ENCODE measurements at places on chromosomes 7 and 10.

GRCh38 chr7:136045992-136046391, 68.8 kb upstream of the MTPN start:
- peak; percentile 82 for DNase-seq

GRCh38 chr7:82263920-82264782, 179.4 kb downstream of the CACNA2D1 start:
- DNase-seq: no peak

GRCh38 chr10:102868911-102869257, 386 bp upstream of the AS3MT start:
- no peak for DNase-seq

- DNase-seq: no peak
Observed at GRCh38 chr10:43969506-43969905, 320.8 kb upstream of the ZNF32 start.

GRCh38 chr7:131312838-131313237, 14.8 kb upstream of the MKLN1 start:
- DNase-seq: no peak

DNA sequence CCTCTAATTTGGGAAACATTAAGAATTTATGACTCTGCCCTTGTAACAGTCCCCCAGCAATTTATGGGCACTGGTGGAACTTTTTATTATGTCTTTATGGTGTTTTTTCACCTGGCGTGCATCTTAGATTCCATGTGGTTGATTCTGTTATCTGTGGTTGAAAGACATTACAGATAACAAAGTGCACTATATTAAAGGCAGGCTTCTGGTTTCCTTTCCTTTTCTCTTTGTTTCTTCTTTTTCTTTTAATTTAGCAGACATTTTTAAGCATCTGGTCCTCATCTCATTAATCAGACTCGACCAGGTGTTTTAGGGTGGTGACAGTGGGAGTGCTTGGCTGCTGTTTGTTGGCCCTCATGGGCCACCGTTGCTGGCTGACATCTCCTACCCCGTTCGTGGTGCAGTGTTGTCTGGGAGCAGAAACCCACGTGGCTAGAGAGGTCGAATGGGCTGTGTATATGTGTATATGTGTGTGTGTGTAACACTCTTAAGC, 77.4 kb downstream of the LRMDA start:
- no peak for DNase-seq

DNA sequence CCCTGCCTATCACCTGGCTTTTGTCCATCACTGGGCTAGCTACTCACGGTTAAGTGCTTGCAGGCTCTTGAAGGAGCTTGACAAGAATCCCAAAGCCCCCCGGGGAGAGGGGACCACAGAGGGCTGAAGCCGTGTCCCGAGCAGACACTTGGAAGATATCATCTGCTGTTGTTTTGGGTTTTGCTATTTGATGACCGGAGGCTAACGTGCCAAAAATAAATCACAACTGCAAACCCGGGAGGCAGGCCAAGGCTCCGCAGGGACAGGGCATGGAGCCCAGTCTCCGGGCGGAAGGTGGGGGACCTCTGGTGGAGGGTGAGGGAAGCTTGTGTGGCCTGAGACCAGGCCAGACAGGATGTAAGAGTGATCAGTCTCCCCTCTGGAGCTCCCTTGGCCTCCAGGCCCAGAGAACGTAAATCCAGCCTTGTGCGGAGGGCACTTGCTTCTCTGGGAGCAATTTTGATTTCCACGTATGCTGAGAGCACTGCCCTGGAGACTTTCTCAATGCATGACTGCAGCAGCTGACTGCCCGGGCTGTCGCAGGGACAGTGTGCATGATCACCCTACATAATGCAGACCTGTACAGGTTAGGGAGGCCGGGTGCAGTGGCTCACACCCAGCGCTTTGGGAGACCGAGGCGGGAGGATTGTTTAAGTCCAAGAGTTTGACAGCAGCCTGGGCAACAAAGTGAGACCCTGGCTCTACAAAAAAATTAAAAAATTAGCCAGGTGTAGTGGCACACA, at the start of gene PHKG1:
TSS of gene PHKG1 (minus strand) at position 164 of the 743 bp plus-strand sequence. CDS start 4,011 bp downstream, outside the sequence.
- peak; percentile 79 for DNase-seq

GRCh38 chr7:26372249-26372648, 80.6 kb downstream of the SNX10 start:
- DNase-seq: no peak

GRCh38 chr7:154380771-154381170, 328.6 kb downstream of the DPP6 start:
- no peak for DNase-seq

DNA sequence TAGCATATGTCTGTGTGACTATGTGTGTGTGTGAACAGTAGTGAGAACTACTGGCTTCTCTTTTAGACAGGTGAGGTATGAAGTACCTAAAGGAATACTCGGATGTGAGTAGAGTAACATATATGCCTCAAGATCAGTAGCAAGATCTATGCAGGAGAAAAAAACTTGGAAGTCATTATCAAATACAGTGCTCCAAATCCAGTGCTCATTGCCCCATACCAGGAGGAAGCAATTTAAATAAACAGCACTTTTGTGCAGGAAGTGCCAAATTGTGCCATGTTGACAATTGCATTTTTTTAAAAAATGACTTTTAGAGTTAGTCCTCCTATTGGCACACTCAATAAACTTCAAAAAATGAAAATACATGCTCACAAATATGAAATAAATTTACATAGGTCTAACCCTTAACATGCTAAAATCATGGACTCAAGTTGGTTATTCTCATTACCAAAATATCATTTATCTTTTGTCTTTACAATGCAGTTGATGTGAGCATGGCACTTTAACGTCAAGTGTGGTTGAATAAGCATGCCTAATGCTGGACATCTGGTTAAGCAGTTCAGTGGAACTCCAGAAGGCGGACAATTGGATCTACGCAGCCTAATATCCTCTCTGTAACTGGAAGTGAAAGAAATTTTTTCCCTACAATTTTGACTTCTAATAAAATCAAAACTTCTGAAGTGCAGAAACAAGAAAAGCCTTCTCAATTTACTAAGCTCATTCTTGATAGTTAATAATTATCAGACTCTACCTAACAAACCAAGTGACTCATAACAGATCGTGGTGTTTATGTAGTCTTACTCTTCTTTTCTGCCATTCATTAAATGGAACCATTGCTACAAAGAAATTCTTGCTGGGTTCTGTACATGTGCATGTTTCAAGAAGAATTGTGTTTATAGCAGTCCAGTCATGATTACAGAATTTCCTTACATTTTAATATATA, 195.2 kb downstream of the MDFIC start:
- no peak for DNase-seq

- DNase-seq: no peak
Observed at GRCh38 chr7:102872460-102872859, 40.3 kb upstream of the LRRC17 start.

DNA sequence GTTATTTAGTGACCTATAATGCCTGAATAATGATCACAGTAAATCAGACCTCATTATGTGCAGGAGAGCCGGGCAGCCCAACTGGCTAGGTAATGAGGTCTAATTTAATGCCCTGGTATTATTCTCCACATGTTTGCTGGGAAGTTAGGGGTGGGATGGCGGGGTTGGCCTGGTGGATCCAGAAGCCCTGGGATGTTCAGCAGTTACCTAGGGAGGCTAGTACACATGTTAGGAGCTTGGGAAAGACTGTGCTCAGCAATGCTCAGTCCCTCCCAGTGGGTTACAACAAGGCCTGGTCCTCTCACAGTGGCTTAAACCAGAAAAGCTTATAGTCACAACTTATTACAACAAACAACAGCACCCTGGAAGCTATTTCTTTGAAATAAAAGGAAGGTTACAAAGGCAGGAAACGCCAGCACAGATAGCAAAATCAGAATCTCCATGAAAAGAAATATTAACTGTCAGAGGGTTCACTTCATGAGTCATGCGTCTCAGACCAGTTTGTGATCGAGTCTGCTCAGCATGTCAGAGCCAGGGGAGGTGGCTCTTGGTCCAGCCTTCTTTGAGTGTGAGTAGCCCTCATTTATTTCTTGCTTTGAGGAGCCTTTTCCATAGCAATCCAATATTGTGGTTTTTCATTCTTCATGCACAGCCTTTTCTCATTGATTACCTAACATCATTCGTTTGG, 418.6 kb upstream of the NPVF start:
- DNase-seq: no peak

DNA sequence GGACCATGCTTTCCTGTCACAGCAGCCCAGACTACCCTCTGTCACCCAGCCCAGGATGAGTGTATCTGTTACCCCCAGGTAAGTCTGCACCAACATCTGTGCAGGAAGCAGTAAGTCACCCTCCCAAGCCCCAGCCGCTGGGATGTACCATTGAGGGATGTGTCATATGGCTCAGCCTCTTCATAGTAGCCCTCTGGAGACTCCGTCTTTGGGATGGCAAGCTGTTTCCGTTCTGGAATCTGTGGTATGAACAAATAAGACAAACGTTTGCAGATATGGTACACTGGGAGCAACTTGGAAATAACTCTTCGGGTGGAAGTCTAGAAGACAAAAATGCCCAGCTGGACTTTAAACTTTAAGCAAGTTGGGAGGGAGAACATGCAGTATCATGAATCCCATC, 81.3 kb downstream of the AFAP1L2 start:
- no peak for DNase-seq

- no peak for DNase-seq
Observed at GRCh38 chr7:968205-969105, 6.9 kb downstream of the COX19 start.

GRCh38 chr7:139916717-139917395, 87.8 kb downstream of the TBXAS1 start:
- no peak for DNase-seq

DNA sequence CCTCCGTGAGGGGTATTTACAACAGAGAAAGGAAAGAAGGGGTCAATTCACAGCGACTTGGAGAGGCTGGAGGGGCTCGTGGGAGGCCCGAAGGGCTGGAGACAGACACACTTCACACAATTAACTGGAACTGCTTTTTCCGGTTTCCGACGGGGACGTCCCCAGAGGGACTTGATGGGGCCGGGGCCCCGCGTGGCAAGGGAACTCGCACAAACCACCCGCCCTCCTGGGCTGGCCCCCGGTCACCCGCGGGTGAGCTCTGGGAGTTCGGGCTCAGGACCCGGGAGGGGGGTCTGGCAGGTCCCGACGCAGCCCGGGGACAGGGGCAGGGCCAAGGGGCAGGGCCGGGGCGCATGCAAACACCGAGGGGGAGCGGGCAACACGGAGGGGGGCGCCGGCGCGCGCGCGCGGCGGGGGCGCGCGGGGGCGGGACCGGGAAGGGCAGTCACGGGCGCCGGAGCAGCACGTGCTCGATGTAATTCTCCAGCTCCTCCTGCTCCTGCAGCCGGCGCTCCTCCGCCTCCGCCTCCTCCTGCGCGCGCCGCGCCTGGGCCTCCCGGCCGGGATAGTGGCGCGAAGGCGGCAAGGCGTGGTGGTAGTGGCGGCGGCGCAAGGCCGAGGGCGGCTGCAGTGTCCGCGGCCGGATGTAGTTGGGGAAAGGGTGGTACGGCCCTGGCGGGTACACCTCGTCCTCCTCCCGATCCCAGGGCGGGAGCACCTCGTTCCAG, 2.7 kb downstream of the VGF start:
- DNase-seq: peak; percentile 59

DNA sequence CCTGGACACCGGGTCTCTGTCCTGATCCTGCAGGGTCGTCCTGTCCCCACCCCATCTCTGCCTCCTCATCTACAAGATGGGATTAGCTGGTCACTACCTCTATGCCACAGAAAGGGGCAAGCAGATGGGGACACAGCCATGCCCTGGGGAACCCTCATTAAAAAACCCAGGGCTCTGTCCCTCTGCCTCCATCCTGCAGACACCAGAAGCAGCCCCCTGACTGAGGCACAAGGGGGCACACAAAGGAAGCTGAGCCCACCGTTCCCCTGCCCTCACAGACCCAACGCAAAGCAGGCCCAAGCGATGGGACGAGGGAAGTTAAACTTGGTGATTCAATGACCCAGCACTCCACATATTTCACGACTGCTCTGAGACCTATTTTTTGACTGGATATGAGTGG, 142.4 kb downstream of the TCERG1L start:
- DNase-seq: peak; percentile 6

DNA sequence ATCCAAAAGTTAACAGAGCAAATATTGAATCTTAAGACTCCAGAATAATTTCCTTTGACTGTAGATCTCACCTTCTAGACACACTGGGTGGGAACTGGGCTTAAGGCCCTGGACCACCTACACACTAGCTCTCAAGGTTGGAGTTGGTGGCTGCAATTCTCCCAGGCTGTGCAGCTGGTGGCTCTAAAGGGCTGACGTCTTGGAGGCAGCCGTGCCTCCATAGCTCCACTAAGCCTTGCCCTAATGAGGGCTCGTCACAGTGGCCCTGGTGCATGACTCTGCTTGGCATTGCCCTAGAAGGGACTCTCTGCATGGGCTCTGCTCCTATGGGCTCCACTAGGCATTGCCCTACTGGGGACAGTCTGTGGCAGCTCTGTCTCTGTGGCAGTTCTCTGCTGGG, 1005.2 kb downstream of the CCSER2 start:
- no peak for DNase-seq

DNA sequence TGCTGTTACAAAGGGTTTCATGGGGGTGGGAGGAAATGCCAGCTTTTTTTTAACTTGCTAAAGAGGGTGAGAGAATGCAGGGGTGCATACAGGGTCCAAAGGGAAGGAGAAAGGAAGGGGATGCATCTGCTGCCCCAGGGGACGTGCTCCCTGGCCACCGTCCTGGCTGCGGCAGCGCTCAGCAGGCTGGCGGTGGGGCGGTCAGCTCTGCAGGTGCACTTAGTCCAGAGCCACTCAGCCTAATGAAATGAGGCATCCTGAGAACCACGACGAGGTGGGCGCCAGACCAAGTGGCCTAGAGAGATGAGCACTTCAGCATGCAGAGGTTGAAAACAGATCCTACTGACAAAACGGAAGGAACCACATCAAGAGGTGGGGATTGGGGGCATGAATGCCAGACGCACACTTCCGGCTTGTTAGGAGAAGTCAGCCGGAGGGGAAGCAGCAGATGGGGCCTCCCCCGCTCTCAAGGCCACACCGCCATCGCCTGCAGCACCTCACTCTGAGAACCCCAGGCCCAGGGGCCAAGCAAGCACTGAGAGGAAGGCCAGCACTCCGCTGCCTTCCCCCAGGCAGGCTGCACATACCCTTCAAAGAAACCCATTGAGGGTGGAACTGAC, 94.5 kb downstream of the MAD1L1 start:
- DNase-seq: no peak

GRCh38 chr10:72800000-72800740, 93.4 kb upstream of the OIT3 start:
- DNase-seq: no peak

- no peak for DNase-seq
Observed at GRCh38 chr7:20217193-20217948, at the start of gene MACC1. TSS of gene MACC1 (minus strand) at chr7:20217384. CDS start at chr7:20161862, 55,522 bp downstream.

- DNase-seq: no peak
Observed at GRCh38 chr10:2038036-2038435, 300.7 kb upstream of the ADARB2 start.

DNA sequence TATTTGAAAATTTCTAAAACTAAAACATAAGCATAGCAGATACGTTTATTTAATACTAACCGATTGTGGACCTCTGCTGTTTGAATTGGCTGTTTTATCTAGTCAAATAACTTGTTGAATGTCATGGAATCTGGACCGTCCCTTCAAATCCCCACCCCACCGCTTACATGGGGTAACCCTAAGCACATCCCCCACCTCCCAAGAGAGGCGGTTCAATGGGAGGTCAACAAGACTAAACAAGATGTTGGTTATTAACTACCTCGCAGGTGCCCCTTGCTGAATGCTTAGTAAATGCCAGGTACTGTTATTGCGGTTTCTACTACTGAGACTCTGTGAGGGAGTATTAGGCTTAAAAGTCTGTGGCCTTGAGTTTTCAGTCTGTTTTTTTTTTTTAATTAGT, 70.9 kb downstream of the DAGLB start:
- no peak for DNase-seq
